Thyroid gland (tissue), 4 donors: ENCODE measurements at places on chromosomes 5 and 9. TPM values are rescaled to one million over a fixed set of nuclear protein-coding genes. Genes with fewer than 3 reads are reported as not detected.

DNA sequence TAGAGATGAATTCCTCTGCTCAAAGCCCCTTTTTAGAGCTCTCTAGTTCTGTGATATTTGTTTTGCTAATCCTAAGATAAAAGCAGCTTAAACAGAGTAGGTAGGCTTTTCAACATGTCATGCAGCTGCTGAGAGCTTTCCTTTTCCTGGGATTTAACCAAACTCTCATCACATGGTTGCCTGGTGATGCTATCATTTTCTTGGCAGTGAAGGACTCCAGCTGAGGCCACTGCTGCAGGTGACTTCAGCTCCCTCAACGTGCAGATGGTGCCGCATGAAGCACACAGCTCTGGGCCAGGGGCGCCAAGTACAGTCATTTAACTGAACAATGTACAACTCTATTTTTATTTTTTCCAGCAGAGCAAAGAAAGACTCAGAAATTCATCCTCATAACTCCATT, 42.2 kb downstream of the SECISBP2 start:
- no peak overlapping the region for H3K4me3 ChIP-seq
- peaks cover 37% of the 10 kb centered on the region for H3K4me1 ChIP-seq
- H3K36me3 ChIP-seq = peaks cover 30% of the 10 kb centered on the region
- H3K27me3 ChIP-seq = no peaks in the 10 kb centered on the region
- peak overlapping the region; percentile 86 for H3K27ac ChIP-seq
- DNase-seq = no peak

- no peaks in the 10 kb centered on the region for H3K36me3 ChIP-seq
- no peak overlapping the region for H3K4me3 ChIP-seq
- H3K27ac ChIP-seq = no peak overlapping the region
- no peaks in the 10 kb centered on the region for H3K27me3 ChIP-seq
- peaks cover 18% of the 10 kb centered on the region for H3K4me1 ChIP-seq
- no peak for DNase-seq
These were observed 58.1 kb upstream of the ABCA1 start for GRCh38 chr9:104986096-104986495.

DNA sequence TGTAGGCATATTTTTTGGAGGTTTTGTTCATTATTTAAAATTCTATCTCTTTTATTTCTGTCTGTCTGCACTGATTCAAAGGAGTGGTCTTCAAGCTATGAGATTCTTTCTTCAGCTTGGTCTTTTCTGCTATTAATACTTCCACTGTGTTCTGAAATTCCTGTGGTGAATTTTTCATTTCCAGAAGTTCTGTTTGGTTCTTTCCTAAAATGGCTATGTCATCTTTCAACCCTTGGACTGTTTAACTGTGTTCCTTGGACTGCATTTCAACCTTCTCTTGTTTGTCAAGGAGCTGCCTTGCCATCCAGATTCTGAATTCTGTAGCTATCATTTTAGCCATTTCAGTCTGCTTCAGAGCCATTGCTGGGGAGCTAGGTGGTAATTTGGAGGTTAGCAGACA, 76.3 kb downstream of the CERT1 start:
- peaks cover 18% of the 10 kb centered on the region for H3K4me1 ChIP-seq
- no peak for DNase-seq
- H3K36me3 ChIP-seq = no peaks in the 10 kb centered on the region
- no peaks in the 10 kb centered on the region for H3K27me3 ChIP-seq

OR2V2 gene
- total RNA-seq = not detected

TAF11L10 gene
- total RNA-seq = not detected

DNA sequence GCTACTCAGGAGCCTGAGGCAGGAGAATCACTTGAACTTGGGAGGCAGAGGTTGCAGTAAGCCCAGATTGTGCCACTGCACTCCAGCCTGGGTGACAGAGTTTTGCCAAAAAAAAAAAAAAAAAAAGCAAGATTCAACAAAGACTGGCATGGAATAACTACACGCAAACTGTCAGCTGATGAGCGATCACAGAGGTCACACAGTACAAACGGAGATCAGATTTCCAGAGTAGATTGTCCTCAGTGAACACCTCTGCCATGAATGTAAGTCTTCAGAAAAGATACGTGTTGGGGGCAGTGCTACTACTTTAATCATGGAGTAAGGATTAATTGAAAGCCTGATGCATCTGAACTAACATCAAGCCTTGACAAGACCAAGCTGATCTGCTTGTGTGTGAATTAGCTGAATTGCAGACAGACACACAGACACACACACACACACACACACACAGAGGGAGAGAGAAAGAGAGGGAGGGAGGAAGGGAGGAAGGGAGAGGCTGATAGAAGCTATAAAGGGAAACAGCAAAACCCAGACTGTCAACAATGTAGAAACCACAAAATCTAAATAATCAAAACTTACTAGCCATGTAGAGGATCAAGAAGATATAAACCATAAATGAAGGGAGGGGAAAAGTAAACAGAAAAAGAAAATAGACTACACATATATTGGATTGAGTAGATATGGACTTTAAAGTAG, 222.9 kb upstream of the ZNF462 start:
- DNase-seq = no peak
- H3K27me3 ChIP-seq = no peaks in the 10 kb centered on the region
- H3K4me1 ChIP-seq = no peaks in the 10 kb centered on the region
- no peaks in the 10 kb centered on the region for H3K36me3 ChIP-seq
- H3K27ac ChIP-seq = no peak overlapping the region
- H3K4me3 ChIP-seq = no peak overlapping the region

DNA sequence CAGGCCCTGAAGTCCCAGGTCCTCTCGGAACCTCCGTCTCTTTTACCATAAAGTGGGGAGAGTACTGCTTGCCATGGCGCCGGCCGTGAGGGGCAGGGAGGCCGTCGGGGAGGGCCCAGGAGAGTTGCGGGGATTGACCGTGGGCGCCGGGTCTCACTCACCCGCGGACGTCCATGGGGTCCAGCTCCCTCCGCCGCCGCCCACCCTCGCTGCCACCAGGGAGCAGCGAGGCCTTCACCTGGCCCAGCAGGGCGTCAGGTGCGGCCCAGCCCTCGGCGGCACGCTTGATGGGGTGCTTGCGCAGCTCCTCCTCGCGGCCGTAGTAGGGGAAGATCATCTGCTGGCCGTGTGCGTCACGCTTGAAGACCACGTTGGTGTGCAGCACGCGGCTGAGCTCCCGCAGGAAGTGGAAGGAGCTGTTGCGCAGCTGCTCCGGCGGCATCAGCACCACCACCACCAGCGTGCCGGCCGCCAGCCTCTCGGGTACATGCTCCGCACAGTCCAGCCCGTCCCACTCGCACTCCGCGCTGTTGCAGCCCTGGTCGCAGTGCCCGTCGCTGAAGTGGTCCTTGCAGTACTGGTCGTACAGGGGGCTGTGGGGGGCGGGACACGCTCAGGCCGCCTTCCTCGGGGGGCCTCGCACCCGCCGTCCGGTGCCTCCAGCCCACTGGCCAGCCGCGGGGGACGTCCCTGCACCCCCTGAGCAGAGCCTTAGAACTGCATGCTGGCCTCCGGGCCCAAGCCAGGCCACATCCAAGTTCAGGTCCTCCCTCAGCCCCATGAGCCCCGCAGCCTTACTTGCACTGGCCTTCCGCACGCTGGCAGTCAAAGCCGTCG, 21.9 kb upstream of the SEC16A start:
- DNase-seq = no peak
- no peak overlapping the region for H3K4me3 ChIP-seq
- peaks cover 86% of the 10 kb centered on the region for H3K36me3 ChIP-seq

DNA sequence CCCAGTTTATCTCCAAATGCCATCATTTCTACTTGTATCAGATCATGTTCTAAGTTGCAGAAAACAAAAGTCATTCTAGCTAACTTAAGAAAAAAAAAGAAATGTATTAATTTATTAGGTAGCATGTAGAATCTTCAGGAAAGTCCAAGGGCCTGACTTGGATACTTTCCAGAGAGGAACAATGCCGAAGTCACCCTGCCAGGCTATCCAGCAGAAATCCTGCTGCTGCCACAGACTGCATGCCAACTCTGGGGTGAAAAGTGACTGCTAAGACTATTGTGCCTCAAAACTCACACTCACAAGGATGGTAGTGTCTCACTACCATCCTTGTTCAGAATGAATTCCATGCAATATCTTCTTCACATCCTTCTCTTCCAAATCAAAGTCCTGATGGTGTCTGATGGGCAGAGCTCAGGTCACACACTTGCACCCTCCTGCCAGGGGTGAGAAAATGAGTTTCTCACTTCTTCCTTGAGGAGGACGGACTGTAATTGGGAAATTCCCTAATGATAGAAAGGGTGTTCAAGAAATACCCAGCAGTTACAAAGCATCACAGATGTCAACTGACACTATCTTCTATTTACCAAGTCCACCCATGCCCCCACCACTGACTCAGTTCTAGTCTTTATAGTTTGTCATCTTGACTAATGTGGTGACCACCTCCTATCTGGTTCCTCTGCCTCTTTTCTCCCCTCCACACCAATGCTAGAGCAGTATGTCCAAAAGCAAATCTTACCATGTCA, 279.4 kb downstream of the CWC27 start:
- H3K4me1 ChIP-seq = no peaks in the 10 kb centered on the region
- H3K27ac ChIP-seq = no peak overlapping the region
- H3K4me3 ChIP-seq = no peak overlapping the region
- H3K27me3 ChIP-seq = no peaks in the 10 kb centered on the region
- H3K36me3 ChIP-seq = no peaks in the 10 kb centered on the region
- no peak for DNase-seq

GRCh38 chr9:134935056-134935640, 17.4 kb upstream of the FCN1 start:
- H3K27ac ChIP-seq = no peak overlapping the region
- DNase-seq = no peak
- H3K4me3 ChIP-seq = no peak overlapping the region
- H3K4me1 ChIP-seq = no peaks in the 10 kb centered on the region
- H3K36me3 ChIP-seq = no peaks in the 10 kb centered on the region
